ENCODE measurements at places on chromosomes 2 and 18.

- DNase-seq = no peak
Measured at GRCh38 chr2:151171186-151171585, 90.5 kb downstream of the RBM43 start.

DNA sequence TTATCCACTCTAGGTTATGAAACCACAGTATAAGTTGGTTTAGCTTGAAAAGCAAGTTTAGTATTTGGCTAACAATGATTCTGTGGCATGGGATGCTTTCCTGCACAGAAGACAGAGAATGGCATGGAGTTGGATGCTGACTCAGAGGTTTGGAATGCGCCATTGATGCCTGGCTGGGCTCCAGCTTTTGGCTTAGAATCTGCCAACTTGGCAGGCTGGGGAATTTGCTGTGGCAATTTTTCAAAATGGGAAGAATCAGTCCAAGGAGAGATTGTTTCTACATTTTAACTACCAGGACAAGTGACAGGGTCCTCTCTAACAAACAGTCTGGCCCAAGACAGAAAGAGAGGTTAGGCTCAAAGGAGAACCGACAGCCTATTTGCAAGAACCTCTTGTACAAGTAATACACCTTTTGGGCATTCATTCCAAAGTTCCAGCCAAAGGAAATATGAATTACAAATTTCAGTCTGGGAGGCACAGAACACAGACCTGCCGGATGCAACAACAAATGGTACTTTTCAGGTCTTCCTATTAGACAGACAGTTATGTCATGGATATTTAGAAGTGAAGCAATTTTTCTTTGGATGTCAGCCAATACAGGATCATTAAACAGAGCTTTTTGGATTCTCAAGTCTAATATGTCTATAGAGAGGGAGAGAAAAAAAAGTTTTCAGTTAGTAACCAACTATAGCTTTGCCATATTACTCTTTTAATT is 1027.7 kb downstream of the TMEM182 start:
- peak; percentile 25 for DNase-seq

DNA sequence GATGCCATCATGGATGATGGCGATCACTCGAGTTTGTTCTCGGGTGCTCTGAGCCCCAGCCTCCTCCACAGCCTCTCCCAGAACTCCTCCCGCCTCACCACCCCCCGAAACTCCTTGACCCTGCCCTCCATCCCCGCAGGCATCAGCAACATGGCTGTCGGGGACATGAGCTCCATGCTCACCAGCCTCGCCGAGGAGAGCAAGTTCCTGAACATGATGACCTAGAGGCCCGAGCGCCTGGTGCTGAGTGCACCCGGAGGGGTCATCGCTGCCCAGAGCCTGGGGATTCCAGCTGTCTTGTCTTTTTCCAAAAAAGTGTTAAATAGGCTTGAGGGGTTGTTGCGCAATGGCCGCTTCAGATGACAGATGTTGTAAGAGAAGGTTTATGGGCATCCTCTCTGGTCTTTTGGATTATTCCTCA is 254.8 kb downstream of the GLI2 start:
- DNase-seq = no peak

GRCh38 chr2:111673526-111673925 is 210.5 kb downstream of the ANAPC1 start:
- no peak for DNase-seq

DNA sequence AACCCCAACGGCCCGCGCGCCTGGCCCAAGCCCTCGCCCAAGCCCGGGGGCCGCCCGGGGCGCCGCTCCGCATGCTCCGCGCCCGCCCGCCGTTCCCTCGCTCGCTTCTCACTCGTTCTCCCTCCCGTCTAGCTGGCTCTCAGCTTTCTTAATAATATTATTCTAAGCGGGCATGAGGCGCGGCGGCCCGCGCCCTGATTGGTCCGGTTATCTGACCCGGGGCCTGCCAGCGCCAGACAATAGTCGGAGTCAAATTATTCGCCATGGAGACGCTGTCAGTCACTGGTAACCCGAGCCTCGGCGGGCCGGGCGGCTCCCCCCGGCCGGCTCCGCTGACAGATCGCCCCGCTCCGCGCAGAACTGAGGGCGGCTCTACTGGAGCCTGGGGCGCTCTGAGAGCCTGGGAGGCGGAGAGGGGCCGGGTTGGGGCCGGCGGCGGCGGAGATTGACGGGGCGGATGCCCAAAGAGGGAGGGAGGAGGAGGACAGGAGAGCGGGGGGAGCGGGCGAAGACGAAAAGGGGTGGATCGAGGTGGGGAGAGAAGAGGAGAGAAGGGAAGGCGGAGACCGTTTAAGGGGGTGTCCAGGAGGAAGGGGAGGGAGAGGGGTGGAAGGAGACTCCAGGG is at the start of gene SIX2:
Gene SIX2, minus strand, starts transcription at position 150 of the 625 bp plus-strand sequence. CDS start 342 bp downstream, outside the sequence.
- peak; percentile 79 for DNase-seq

DNA sequence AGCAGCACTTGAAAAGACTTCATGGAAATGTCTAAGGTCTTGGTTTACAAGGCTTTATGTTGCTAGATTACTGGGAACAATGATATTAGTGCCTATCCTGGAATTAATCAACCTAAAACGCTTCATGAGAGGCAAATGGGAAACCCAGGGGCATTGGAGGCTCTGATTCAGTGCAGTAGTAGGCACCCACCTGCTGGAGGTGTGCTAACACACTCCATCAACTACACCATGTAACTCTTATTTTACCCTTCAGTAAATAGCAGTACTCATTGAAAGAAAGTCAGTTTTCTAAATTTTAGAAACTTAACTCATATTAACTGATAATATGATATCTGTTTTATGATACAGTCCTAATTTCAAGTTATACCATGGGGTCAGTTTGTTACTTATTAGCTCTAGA is 17.4 kb upstream of the HNRNPA3 start:
- DNase-seq = no peak

DNA sequence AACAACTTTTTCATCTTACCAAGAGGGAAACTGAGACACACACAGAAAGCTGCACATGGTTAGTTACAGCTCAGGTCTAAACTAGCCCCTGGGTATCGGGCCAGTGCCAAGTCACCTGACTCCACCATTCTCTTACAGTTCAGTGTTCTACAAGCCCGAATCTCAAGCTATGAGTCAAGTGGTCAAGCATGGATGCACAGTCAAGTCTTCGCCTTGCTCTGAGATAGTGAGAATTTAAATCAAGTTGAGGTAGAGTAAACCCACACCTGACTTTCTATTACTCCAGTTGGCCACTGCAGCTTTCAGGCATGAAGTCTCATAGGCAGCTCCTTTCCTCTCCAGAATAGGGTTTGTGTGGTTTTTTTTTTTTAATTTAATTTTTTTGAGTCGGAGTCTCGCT is 34.5 kb upstream of the ARL5A start:
- no peak for DNase-seq

- no peak for DNase-seq
Measured at GRCh38 chr2:16218625-16219024, 278.3 kb downstream of the MYCN start.

GRCh38 chr2:134739879-134740301 is 21.1 kb upstream of the TMEM163 start:
- DNase-seq = no peak

DNA sequence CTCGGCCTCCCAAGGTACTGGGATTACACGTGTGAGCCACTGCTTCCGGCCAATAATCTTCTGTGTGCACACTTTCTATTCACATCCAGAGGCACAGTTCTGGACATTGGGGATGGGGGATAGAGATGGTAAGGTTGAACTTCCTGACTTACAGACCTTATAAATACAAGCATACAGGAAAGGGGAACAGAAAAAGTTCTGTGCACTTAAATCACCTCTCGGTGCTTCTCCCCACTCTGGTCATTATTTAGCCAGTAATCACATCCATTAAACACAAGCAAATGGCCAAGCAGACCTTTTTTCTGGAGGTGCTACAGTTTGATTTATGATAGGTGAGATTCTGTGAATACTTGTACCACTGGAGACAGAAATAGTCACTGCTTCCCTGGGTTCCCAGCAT is 110.6 kb downstream of the CRIM1 start:
- no peak for DNase-seq

DNA sequence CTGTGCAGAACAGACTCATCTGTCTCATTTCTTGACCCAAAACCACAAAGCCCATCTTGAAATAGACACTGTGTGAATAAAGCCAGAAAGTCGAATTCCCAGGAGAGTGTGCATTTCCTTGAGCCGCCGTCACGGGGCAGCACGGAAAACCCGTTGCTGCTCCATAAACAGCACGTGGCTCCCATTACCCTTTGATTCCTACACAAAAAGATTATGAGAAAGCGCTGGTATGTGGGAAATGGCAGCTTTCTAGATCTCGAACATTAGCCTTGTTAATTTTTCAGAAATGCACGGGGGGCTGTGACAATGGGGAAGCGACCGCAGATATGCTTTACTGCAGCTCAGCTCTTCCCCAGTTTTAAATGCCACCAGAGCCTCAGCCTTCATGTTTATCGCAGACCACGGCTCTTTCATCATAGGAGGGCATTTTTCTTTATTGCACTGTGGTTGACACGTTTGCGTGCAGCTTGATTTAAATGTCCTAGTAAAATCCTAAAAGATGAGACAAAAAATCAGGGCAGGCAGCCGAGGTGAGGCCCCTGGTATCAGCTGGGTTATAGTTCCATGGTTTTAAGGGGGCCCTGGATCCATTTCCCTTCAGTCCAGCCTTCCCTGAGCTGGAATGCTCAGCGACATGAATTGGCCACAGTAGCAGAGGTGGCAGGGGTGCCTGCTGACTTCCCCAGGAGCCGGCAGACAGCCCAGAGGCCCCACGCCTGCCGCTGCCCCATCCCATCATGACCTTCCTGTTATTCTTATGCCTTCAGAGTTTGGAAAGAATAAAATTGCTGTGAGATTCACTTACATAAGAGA is 249.3 kb downstream of the NDUFA10 start:
- no peak for DNase-seq

- no peak for DNase-seq
Measured at GRCh38 chr18:66764230-66764629, 160.3 kb upstream of the CDH19 start.

- DNase-seq = no peak
Measured at GRCh38 chr18:12842459-12843380, 41.3 kb downstream of the PTPN2 start.

DNA sequence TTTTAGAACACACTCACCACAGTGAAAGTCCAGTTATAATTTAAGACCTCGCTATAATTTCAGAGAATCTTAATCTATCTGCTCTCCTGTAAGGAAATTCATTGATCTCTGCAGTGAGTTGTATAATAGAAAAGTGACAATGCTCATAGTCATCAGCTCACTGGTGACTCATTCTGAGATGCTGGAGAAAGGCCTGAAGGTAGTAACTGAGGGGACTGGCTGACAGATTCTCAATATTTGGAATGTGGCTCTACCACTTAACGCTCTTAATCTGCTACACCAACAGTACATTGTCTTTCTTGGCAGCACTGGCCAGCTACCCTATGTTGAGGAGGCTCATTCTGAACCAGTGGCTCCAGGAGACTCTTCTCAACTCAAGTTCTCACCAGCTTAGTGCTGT is 246.1 kb downstream of the RPRM start:
- DNase-seq = no peak

DNA sequence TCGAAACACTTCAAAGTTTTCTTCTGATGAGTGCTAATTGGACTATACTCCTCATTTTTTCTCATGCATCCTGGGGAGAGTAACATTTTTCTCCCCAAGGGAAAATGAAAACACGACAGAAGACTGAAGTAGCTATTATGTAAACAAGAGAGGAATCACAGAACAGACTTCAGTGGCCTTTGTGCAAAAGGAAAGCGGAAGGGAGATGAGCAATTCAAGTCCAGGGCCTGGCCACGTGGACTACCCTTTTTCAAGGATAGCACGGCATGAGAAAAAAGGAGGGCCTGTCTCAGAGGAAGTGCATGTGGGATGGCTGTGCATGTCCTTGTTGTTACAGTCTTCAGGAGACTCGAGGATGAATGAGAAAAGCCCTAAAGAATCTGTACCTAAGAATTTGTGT is 43.8 kb upstream of the KCNE4 start:
- no peak for DNase-seq

GRCh38 chr2:54262015-54262765 is 6.2 kb upstream of the TSPYL6 start:
- DNase-seq = no peak

Data from iPS DF 6.9 (cell line).